AG10803 (cell line): ENCODE measurements at places on chromosomes 3 and 15.

DNA sequence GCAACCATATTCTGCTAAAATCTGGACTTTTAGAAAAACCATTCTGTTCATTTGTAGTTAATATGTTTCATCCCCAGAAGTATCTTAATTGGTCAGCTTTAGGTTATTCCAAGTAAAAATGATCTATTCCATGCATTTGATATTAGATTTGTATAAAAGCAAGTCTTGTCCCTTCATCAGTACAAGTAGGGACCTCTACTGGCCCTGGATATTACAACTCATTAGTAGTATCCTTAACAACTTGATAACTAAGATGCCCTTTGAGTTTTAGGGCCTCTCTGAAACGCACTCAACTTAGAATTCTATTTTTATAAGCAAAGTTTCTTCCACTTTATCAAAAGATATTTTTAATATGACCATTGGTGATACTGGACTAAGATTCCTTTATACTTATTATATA, 25.3 kb upstream of the SELENOT start:
- DNase-seq: peak; percentile 4

DNA sequence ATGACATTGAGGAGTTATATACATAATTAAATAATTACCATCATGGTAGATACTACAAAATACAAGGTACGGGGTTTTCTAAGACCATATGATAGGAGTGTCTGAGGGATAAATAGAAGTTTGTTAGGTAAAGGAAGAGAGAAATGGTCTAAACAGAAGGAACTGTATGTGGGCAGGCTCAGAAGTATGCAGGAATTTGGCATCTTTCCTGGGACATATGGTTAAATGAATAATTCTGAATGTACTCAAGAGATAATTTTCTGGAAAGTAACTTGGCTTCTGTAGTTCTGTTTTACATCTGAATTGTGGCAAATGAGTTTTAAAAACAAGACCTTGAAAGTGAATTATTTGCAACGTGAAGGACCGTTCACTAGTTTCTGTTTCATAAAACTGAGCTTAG, 17.5 kb downstream of the LMCD1 start:
- DNase-seq: peak; percentile 82

- no peak for DNase-seq
Measured at GRCh38 chr3:195069501-195070251, 201.3 kb downstream of the XXYLT1 start.

DNA sequence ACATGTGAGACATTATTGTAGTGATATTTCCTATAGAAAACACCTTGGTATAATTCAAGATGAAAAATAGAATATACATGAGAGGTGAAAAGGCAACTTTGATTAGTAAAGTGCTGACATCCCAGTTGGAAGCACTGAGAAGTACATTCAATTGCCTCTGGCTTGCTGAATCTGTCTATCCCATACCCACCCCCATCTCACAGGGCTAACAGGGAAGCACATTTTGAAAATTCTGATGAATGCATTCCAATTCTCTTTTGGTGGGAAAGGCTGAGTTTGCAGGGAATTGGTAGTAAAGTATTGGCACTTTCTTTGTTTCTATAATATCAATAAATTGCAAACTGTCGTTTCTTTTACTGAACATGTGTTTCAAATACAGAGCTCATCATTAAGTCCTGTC, 122.9 kb downstream of the MBNL1 start:
- DNase-seq: no peak

DNA sequence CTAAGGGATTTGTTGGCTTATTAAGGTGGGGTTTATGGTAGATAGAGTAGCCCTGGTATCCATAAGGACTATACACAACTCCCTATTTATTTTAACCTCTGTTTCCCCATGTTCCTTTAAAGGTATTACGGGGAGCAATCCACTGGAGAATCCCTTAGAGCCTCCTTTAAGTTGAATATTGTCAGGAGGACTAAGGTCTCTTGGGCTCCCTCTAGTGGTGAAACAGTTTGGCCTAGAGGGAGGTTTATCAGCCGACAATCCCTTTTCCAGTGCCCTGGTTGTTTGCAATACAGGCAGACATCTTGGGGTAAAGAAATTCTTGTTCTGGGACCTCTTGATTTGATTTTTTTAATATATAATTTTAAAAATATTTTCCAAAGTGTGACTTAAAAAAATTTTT, 12.9 kb downstream of the OPA1 start:
- peak; percentile 65 for DNase-seq
